ENCODE measurements at places on chromosomes 7 and 10.

DNA sequence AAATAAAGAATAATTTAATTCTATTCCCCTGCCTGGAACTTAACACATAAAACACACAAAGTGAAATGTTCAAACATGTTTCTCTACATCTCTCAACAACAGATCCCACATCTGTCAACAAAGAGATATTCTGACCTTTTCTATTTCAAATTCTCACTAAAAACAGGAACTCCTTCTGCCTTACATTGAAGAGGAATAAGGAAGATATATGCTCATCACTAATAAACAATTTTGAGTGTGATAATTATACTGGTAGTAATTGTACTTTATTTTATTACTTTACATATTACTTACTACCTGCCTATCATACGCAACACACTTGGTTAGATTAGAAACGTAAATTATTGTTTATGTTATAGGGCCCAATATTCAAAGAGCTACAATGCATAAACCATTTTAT, 13.4 kb downstream of the AKR1C2 start:
- no peak for DNase-seq

GRCh38 chr7:15218261-15218660, 315.7 kb upstream of the DGKB start:
- DNase-seq, result no peak

DNA sequence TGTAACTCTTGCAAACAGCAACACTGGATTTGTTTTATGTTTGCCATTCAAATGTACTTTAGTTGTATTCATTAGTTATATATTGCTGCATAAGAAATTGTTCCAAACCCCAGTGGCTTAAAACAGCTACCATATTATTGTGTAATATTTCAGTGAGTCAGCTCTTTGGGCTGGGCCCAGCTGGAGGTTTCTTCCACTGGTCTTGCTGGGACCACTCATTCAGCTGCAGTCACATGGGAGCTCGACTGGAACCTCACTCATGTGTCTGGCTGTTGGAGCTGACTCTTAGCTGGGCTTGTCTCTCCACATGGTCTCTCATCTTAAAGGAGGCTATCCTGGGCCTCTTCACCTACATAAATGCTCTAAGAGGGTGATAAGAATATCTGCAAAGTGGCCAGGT, 23.2 kb upstream of the PIP4K2A start:
- DNase-seq, result no peak

- DNase-seq, result no peak
These were observed 62.6 kb upstream of the PLPP4 start for GRCh38 chr10:120394446-120394845.

GRCh38 chr10:28878236-28878970, 201.1 kb downstream of the BAMBI start:
- peak; percentile 7 for DNase-seq

DNA sequence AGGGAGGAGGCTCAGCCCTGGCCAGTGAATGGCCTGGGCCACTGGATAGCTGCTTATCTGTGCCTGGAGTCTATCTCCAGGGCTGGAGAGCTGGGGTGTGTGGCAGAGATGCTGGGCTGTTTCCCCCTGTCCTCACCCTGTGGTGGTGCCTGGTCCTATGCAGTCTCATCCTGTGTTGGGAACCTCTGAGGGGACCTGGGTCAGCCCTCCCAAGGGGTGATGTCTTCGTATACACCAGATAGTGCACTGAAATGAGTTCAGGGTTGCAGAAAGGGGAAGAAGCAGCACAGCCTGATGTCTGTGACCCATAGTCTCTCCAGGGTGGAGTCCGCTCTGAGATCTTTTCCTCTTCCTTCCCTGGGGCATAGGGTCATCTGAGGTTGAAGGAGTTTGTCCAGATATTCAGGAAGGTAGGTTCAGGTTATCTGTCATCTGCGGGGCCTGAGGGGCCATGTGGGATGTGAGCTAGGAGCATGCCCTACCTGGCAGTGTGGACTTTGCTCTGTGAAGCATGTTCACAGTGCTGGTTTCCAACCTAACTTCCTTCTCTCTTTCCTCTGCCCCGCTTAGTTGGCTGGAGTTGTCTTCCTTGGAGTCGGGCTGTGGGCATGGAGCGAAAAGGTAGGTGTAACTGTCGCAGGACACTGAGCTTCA, 33.4 kb upstream of the SH2D4B start:
- DNase-seq, result no peak

DNA sequence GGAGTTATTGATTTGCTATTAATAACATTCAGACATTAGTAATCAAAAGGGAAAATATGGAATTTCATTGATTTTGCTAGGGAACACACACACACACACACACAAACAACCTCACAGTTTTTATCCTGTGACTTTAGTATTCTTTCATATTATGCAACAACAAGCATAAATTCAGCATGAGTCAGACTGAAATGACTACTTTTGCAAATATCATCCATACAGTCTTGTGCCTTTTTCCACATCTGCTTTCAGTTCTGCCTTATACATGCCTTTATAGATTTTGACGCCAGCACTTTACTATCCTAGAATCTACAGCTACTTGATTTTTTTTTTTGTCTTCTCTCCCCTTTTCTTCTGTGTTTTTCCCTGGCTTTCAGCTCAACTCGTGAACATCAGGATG, 975.8 kb upstream of the LRRTM3 start:
- DNase-seq, result no peak

- DNase-seq, result no peak
These were observed 25.7 kb upstream of the PRSS37 start for GRCh38 chr7:141866974-141867373.

DNA sequence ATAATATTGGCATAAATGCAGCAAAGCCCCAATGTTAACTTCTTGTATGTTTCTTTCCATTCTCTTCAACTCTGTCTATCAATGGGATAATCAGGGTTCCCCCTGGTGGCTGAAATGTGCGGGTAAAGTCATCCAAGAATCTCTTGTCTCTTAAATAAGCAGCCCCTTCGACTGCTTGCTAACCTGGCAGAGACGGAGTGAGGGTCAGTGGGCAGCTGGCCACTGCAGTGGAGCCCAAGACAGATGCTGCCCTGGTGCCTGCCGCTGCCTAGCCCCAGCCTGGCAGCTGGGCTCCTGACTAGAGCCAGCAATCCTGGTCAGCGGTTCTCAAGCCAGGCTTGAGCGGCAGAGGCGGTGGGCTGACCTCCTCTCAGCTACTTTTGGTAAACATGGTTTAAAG, 248.9 kb downstream of the COBL start:
- DNase-seq, result no peak

DNA sequence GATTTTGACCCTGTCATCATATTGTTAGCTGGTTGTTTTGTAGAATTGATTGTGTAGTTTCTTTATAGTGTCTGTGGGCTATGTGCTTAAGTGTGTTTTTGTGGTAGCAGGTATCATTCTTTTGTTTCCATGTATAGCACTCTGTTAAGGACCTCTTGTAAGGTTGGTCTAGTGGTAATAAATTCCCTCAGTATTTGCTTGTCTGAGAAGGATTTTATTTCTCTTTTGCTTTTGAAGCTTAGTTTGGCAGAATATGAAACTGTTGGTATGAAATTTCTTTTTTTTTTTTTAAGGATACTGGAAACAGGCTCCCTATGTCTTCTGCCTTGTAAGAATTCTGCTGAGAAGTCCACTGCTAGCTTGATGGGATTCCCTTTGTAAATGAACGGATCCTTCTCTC, 1073.4 kb downstream of the LRMDA start:
- DNase-seq, result no peak

- no peak for DNase-seq
These were observed 202.0 kb downstream of the ANK3 start for GRCh38 chr10:60187691-60188090.

DNA sequence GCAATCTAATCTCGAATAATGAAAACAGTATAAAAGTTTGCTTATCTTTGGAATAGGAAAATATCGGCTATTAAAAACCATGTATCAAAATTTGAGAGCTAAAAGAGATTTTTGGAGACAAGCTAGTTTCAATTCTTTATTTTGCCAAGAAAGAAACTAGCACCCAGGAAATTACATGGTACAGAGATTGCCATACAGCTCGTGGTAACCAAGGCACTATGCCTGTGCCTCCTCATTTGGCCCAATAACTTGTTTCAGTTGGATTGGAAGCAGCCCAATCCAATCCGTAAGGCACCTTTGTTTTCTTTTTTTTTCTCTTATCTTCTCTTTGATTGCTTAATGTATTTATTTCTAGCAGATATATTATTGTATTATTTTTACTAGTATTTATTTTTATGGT, 55.0 kb downstream of the GNAI1 start:
- DNase-seq, result no peak

- DNase-seq, result no peak
These were observed 2.5 kb downstream of the PGAM2 start for GRCh38 chr7:44062903-44063295.

GRCh38 chr10:115295213-115295805, 202.1 kb downstream of the ATRNL1 start:
- no peak for DNase-seq

GRCh38 chr10:33267708-33268107, 66.8 kb downstream of the NRP1 start:
- DNase-seq, result no peak
